ENCODE measurements at places on chromosomes 5 and 9.

DNA sequence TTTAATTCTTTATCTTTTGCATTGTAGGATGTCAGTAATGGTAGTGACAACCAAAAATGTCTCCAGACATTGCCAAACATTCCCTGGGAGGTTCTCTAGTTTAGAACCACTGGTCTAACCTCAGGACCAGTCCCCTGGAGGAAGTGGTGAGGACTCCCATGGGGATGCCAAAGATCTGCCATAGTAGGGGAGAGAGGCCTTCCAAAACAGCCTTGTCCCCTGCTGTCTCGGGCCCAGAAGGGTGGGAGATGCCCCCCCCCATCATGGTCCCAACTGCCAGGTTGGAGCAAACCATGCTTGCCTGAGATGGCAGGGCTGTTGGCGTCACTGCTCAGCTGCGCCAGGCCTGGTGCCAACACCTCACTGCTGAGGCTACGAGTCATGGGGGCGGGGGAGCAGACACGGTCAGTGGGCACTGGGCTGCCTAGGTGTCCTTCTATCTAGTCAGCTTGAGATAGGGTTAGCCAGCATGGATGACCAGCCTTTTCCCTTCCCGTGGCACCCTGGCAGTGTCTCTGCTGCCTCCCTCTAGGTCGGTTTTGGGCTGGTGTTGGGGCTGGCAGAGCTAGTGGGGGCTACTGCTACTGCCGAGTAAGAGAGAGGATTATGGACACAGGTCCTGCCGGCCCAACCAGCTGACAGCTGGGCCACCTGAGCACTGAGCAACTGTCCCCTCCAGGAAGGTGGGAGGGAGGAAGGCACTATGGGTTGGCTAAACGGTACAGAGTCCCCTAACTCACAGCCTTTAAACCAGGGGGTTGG is 8.3 kb upstream of the CXXC5 start:
- peak; percentile 23 for DNase-seq

DNA sequence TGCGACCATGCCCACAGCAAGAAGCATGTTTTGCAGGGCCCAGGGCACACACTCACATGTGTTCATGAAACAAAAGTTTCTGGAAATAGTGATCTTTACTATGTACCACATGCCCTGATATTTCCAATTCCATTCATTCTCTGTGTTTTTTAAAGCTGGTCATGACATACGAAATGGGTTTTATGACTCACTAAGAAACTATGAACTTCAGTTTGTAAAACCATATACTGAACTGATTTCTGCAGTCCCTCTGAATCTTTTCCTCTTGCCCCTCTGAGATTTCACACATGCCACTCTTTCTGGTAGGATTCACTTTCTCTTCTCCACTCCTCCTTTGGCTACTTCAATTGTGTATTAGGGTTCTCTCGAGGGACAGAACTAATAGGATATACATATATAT is 416.1 kb upstream of the TRPC7 start:
- no peak for DNase-seq

DNA sequence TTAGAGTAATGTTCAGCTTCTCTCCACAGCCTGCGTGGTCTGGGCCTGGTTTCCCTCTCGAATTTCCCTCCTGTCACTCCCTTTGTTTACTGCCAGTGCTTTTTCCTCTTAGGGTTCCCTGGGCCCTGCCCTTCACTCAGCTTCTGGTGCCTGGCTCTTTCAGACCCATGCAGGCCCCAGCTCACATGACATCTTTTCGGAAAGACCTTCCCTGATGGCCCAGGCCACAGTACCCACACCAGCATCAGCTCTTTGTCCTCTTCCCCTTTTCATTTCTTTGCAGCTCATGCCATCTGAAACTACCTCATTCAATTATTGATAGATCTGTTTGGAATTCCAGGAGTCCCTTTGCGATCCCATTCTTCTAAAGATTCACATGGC is 68.1 kb upstream of the ABL1 start:
- no peak for DNase-seq

DNA sequence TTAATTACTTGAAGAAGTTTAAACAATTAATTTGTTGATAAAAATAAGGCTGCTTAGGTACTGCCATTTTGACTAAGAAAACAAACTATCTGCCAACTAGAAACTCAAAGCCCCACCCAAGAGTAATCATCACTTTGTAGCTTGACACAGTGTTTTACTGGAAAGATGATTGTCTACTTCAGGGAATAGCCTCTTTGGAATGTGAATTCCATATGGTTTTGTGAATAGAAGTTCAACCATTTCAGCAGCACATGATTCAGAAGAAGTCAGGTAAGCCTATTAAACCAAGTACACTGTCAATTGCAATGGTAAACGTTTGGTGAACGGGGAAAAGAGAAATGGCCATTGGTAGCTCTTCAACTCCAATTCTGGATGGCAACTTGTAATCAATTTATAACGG is 55.2 kb downstream of the PLK2 start:
- DNase-seq = no peak

DNA sequence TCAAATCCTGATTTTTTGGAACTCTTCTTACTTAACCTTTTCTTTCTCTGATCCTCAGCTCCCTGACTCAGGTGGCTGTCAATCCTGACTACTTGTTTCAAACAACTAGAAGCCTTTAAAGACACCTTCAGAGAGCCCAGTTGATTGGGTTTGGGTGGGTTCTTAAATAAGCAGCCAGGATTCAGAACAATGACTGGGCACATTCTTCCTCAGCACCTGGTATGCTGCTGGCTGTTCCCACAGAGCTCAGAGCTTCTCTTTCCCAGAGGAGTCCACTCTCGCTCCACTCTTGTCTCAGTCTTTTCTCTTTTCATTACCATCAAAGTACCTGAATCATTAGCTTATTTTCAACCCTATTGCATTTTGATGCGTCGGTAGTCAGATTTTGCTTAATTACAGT is 22.5 kb downstream of the PCSK5 start:
- no peak for DNase-seq

- DNase-seq = no peak
These were observed 3.0 kb upstream of the PHYKPL start for GRCh38 chr5:178235588-178235974.
